ENCODE measurements at places on chromosomes 16 and 17.

DNA sequence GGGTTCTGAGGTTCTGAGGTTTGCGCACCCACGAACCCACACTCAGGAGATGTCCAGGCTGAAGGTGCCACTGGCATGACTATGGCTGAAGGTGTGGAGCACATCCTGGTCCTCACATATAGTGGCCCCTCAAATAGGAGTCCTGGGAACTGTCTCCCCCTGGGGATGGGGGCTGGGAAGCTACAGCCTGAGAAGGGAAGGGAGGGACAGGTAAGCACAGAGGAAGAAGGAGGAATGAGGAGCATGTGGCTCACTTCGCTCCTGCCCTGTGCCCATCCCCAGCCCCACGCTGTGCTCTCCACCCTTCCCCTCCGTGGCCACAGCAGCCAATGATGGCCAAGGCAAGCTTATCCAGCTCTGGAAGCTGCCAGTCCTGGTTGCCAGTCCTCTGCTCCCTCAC is 123.9 kb upstream of the LHX1 start:
- no peak for DNase-seq

DNA sequence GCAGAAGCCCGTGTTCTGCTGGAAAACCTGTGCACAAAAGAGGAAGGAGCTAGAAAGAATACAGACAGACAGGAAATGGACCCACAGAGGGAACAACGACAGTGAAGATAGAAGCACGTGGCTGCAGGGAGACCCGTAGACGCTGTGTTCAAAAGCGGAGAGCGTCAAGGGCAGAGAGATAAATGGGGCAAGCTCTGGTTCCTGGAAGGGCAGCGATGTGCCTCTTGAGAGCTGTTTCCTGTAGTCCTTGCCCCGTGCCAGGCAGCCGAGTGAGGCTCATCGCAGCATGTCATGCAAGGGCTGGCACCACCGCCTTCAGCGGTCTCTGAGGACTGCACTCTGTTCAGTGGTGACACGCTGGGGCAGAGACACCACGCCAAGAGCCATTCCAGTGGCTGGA is 43.6 kb upstream of the CACNG5 start:
- no peak for DNase-seq

- DNase-seq = no peak
Observed at GRCh38 chr17:3835410-3836229, 10.4 kb downstream of the NCBP3 start.

DNA sequence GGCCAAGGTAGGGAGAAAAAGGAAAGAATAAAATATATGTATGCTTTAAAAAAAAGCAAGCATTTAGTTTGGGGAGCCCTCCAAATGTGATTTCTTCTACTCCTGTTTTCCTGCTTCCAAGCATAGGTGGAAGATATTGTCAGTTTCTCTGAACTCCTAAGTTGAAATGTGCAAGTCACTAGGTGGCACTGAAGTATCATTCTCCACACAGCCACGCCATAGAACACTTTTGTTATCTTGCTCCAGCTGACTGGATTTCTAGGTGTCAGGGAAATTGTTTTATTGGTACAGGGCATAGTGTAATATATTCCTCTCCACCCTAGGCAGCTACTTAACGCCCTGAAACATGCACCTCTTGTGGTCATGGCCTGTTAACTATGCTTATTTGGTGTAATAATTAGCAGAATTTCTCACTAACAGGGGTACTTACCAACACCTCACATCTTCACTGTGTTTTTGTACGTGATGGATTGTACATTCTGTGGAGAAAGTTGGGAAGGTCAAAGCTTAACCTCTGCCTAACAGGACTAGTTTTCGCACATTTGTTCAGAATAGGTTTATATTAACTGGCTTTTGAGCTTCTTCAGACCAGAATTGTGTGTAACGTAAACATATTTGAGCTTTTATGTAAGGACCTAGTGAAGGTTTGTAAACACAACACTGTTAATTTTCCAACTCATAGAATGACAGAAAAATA is 69.3 kb downstream of the FTO start:
- DNase-seq = no peak

GRCh38 chr16:25950586-25951281 is 259.0 kb downstream of the HS3ST4 start:
- no peak for DNase-seq

DNA sequence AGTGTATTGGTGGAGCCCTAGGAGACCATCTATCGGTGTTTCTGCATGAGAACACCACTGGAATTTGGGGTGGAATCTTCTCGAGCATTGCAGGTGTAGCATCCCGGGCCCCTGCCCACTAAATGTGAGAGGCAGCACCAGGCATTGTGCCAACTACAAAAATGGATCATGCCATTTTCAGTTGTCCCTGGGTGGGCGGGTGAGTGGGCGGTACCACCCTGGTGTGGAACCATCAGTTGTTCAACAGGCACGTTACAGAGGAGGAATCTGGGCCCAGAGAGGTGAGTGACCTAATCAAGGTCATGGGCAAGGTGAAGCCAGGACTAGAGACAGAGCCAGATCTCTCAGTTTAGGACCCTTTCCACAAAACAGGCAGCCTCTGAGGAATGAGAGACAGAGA is 8.8 kb downstream of the PIPOX start:
- DNase-seq = no peak

DNA sequence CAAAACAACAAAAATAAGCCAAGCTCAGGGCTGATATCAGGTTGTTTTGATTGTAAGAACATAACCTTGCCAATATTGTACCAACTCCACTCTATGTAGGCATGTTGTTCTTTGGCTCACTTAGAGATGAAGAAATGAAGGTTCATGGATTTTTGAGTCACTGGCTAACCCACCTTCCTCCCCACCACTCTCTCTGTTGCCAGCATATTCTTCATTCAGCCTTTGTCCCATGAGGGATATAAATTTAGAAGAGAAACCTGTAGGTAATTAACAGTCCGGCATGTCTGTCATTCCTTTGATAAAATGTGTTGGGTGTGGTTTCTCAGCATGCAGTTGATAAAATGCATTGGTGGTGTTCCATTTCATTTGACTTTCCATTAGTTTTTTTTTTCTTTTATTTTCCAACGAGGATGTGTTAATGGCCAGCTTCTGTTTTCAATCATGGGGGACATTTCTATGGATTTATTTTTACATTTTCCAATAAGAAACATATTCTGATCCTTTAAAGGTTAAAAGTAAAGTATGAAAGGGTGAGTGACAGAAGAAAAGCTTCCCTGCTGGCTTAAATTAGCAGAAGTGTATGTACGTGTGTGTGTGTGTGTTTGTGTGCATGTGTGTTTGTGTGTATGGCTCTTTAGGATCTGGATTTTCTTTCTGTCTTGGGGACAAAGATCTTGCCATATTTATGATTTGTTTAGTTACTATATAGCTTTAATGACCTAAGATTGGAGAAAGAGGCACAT is 166.2 kb upstream of the KCNJ16 start:
- no peak for DNase-seq

DNA sequence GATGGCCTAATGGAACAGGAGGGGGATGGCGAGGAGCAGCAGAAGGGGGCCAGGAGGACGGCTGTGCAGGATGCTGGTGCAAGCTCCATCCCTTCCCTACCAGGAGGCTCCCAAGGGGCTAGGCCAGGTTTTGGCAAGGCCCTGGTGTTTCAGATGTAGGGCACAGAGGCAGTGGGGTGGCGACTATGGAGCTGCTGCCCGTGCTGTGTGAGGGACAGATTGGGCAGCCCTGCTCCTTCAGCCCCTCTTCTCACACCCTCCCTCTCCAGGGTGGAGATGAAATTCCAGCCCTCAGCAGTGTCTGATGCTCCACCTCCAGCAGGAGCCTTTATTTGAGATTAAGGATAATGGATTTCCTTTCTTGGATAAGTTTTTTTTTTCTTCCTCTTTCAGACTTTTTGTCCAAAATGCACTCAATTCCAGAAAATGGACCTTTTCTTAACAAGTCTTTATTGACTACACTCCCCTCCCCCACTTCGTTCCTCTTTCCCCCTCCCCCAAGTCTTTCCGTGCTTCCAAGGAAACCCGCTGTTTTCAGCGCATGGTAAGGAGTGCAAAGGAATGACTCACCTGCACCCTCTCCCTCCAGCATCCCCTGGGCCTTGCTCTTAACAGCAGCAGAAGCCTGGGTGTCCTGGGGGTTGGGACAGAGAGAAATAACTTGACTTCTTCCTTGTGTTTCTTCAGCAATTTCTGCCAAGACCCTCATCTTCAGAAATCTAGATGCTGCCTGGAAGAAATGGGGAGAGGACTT is 95.2 kb downstream of the CCDC182 start:
- no peak for DNase-seq

- no peak for DNase-seq
Observed at GRCh38 chr17:61984821-61985220, 57.0 kb upstream of the INTS2 start.

- DNase-seq = no peak
Observed at GRCh38 chr17:38598536-38598935, 7.2 kb downstream of the SRCIN1 start.

DNA sequence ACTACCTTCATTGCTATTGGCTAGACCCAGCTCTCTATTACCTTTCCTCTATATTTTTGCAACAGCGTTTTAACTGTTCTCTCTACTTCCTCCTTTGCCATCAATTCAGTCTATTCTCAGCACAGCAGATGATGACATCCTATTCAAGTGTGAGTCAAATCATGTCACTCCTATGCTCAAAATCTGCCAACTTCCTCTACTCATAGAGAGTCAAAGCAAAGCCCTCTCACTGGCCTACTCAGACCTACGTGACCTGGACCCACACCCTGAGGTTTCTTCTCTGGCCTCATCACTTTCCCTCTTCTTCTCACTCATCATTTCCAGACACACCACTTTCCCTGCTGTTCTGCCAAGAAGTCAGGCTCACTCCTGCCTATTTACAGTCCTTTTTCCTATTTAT is 289.0 kb upstream of the AXIN2 start:
- no peak for DNase-seq

- no peak for DNase-seq
Observed at GRCh38 chr17:40782450-40782849, at the start of gene KRT27. TSS of gene KRT27 (minus strand) at chr17:40782550. CDS start at chr17:40782493, 57 bp downstream.

GRCh38 chr16:48850097-48850770 is 240.3 kb upstream of the N4BP1 start:
- DNase-seq = no peak

- DNase-seq = no peak
Observed at GRCh38 chr16:19410435-19411171, 7.1 kb upstream of the TMC5 start.

DNA sequence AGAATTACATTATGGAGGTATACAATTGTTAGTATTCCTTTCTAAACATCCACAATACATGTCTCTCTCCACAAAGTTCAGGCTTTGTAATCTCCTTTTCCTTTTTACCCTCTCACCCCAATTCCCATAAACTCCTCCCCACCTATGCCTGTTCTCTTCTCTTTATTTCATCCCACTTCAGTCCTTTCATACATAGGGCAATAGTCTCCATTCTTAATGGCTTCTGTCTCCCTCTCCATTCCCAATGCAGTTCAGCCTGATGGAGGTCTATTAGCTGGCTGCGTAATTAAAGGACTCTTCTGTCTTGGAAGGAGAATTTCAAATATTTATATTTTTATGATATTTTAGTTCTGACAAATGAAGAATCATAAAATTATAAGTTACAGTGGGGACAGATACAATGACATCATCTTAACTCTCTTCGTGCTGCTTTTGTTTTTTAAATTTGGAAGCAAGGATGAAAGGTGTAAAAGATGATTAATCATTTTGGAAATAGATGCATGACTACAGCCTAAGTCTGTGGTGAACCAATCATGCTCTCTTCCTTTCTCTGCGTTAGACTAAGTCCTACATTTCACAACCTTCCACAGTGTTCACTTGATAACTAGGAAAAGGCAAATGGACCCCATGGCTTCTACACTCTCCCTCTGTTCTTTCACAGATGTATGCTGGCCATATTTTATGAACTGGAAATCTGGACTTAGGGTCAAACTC is 11.2 kb upstream of the FAM20A start:
- DNase-seq = no peak

DNA sequence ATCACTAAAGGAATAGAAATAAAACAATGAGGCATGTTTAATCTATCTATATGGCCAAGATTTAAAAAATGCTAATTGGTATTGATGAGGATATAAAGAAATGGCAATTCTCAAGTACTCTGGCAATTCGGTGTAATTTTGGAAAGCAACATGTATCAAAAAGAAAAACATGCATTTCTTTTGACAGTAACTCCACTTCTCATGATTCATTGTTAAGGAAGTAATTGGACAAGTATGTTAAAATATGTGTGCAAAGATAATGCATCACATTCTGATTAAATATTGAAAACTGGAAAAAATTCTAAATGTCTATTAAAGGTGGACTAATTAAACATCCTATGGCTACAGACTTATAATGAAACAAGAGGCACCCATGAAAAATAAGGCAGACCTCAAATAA is 81.2 kb downstream of the CREBBP start:
- no peak for DNase-seq

GRCh38 chr17:39618246-39618913 is 8.4 kb upstream of the PPP1R1B start:
- DNase-seq = no peak

Measured in activated T-cell treated with anti-CD3 and anti-CD28 coated beads for 4 hours (primary cell).